ENCODE measurements at places on chromosomes 2 and 18. TPM values are rescaled to one million over a fixed set of nuclear protein-coding genes. Genes with fewer than 3 reads are reported as not detected.

The PKP4 gene
- total RNA-seq = 48.0 TPM

The DLGAP1 gene
- 1.6 TPM for total RNA-seq

DNA sequence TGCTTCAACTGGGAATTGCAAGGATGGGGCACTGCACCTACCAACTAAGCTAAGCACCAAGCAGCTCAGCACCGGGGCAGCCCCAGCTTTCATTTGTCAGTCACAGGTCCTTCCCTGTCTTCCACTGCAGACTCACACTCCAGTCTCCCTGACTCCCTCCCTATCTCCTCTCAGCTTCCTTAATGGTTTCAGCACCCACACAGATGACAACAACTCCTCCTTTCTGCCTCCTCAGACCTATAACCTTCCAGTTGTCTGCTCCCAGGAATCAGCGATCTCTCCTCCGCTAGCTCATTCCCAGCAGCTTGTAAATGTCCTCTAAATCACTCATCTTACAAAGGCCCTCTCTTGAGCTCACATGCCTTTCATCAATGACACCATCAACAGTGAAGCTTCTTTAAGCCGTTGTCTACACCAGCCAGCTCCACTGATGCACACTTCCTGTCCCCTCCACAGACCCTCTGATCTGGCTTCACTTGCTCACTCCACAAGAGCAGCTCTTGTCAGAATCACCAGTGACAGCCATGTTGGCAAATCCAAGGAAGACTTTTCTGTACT is 32.1 kb downstream of the CLASP1 start:
- DNase-seq = no peak

DNA sequence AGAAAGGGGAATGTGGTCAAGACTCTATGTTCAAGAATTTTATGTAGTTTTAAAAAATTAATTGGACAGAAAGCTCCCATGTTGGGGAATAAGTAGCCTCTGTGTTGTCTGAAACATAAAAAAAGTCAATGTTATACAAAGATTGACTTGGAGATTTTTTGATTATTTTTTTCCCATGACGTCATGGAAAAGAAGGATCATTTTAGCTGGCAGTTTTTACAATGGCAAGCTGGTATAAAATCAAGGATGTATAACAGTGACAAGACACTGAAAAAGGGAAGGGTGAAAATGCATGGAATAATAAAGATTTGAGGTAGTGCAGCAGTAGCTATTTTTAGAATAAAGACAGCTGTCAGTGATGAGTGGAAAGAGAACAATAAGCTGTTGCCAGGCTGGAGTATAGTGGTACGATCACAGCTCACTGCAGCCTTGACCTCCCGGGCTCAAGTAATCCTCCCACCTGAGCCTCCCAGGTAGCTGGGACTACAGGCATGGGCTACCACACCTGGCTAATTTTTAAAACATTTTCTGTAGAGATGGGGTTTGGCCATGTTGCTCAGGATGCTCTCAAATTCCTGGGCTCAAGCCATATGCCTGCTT is 9.2 kb downstream of the SLC39A10 start:
- no peak for DNase-seq

The SERPINB13 gene
- total RNA-seq = not detected

The DLX1 gene
- not detected for total RNA-seq

DNA sequence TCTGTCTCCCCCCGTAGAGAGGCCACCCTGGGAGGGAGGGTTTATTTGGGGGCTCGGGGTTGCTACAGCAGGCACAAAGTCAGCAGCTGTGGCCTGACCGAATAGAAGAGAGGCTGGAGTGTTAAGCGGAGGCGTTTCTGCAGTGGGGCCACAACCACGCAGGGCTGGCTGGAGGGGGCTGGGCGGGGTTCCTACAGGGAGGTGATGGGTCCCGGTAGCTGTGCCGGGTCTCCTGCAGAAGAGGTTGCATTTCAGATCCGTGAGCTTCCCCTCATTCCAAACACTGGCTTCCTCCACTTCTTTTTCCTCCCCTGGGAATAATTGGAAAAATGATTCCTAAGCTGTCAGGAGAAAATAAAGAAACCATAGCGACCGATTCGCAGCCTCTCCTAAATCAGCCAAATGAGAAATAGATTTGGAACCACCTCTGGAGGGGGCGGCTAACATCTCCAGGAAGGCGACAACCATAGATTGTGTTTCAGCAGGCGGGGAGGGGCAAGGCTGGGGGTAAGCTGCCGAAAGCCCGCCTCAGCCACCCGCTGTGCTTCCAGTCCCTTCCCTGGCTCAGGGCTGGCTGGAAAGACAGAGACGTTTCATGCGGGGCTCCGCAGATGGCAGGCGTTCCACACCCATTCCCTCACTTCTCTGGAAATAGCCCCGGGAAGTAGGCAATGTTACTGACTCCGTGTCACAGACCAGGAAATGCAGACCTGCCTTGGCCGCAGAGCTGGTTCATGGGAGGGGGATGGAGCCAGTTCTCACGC is 85.6 kb upstream of the TAF1B start:
- no peak for DNase-seq

- no peak for DNase-seq
Measured at GRCh38 chr2:105990624-105991023, 203.5 kb downstream of the UXS1 start.

DNA sequence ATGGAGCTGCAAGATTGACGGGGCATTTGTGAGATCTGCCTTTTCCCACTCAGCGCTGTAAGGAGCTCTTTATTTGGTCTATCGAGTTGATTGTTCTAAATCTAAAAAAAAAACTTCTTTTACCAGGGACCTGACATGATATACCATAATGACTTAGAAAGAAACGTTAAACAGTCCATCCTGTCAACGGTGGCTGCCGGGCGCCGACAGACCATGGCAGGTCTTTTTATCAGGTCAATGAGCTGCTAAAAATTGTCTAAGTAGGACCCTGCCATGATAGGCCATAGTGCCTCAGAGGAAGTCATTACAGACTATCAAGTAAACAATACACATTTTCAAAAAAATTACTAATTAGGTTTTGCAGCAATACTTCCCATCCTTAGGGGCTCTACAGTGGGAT is 87.9 kb downstream of the KLHL14 start:
- DNase-seq = no peak

The ALK gene
- total RNA-seq = not detected

- no peak for DNase-seq
Measured at GRCh38 chr18:38792731-38793130, 1227.1 kb upstream of the CELF4 start.

DNA sequence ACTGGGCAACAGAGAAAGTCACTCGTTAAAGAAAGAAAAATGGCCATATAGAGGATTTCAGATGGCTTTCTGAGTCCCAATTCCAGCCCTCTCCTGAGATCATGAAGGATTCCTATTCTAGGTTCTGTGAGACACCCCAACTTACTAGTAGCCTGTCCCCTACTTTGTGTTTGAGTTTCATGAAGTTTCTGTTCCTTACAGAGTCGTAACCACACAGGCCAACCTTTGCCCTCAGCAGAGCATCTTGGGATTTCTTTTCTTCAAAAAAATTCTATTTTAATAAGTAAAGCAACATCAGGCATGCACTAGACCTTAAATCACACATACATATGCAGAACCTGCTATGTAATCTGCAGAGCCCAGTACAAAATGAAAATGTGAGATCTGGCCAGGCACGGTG is 30.4 kb downstream of the TMEM247 start:
- no peak for DNase-seq

GRCh38 chr18:13283746-13284145 is 65.2 kb downstream of the LDLRAD4 start:
- DNase-seq = no peak

The MGAT4A gene
- total RNA-seq = 60.4 TPM

The GALNT13 gene
- total RNA-seq = 0.53 TPM

- DNase-seq = peak; percentile 96
Measured at GRCh38 chr2:181790716-181791649, 100.5 kb upstream of the ITPRID2 start.

The SOX11 gene
- 12.7 TPM for total RNA-seq

- no peak for DNase-seq
Measured at GRCh38 chr2:33267043-33267442, 209.4 kb upstream of the RASGRP3 start.

- DNase-seq = no peak
Measured at GRCh38 chr2:12316476-12316875, 400.3 kb upstream of the TRIB2 start.

The ACTG2 gene
- not detected for total RNA-seq

The CEP192 gene
- 16.0 TPM for total RNA-seq

The RGPD8 gene
- 4.6 TPM for total RNA-seq

The DNAH6 gene
- total RNA-seq = not detected

DNA sequence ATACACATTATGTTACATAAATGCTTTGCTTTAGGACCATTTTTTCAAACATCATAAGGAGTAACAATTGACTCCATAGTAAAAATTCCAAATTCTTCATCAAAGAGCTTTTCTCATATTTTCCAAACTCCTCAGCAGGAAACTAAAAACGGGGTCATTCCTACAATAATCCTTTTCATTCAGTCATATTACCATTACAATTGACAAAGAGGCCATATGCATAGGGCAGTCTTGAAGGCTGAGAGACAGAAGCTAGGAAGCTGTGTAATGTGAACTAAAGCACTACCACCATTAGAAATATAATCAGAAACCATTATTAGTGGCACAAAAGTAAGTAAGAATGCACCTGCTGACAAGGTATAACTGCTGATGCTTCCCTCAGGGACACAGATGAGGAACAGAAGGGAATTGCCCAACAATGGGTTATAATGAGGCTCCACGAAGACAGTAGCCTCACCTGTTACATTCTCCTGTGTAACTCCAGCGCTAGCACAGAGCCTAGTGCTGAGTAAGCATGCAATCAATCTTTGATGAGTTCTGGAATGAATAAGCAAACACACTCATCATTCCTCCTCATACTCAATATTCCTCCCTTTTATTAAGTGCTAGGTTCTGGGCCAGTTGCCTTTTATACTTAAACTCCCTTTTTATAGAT is 942.3 kb downstream of the CPS1 start:
- DNase-seq = no peak

DNA sequence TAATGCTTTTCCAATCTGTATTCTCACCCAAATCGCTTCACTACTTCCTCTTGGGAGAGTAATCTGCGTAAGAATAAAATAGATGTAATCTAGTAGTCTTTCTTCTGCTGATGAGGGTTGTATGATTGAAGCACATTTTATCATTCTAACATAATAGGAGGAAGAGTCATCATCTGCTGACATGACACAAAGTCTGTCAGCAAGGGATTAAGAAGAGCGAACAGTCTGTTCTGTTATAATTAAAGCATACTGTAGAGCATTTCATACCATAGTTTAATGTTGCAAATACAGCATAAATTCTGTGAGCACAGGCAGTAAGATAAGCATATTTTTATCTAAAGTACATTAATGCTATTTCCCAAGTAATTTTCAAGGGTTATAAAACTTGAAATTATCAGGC is 10.4 kb downstream of the SLC25A52 start:
- no peak for DNase-seq

DNA sequence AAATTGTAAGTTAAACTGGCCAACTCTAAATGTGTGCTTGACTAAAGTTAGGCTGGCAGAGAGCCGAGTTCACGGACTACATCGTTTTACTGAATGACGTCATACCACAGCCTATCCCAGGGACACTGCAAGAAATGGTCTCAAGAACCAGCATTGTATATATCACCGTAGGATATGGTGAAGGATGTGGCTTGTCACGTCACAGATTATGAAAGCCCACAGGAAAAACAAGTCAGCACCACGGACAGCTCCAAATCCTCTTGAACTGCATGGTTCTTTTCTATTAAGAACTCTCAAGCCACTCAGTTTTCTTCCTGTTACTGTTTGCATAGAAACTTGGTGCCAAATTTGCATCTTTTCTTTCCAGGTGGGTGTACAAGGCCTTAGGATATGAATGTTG is 85.1 kb upstream of the ACAA2 start:
- peak; percentile 62 for DNase-seq

- DNase-seq = no peak
Measured at GRCh38 chr2:236746833-236747232, 177.2 kb downstream of the ACKR3 start.

The CGREF1 gene
- 3.4 TPM for total RNA-seq

DNA sequence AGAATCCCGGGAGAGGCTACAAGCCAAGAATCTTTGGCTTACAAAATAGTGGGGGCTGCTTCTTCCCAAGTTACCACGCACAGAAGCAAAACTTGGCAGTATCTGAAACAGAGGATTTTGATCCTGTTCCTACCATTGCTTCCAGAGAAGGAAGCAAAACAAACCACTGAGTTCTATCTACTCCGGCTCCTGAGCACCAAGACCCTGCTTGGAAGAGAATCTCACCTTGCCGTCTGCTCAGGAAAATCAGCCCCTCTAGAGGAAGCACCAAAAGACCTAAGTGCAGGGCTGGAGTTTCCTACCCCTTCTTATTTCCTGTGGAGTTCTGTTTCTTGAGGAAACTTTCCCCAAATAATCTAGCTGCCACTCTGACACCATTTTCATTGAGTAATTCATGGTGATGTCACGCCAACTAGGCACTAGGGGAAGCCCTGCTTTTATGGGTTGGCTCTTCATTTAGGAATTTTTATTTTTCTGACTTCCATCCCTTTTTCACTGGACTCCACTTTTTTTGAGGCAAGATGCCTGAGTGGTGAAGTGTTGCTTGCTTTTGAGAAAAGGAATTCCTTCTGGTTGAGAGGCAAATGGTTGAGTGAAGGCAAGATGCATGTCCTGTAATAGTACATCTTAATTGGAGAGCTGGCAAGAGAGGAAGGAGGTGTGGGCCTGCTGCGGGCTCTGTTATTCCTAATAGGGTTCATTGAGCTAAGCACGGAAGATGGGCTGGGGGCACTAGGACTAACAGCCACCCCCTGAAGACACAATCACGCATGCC is 36.8 kb upstream of the EML4 start:
- no peak for DNase-seq

Data from glomerular endothelial cell (primary cell).